ENCODE measurements at places on chromosomes 3 and 15. TPM values are rescaled to one million over a fixed set of nuclear protein-coding genes. Genes with fewer than 3 reads are reported as not detected.

The GUCA1C gene
- polyA plus RNA-seq: 0.27 TPM

- DNase-seq: no peak
Measured at GRCh38 chr3:77303955-77304699, 264.2 kb downstream of the ROBO2 start.

- DNase-seq: no peak
Measured at GRCh38 chr15:67715170-67715569, 110.1 kb upstream of the SKOR1 start.

GRCh38 chr15:100601163-100601562, 821 bp downstream of the LINS1 start:
- no peak for DNase-seq

- no peak for DNase-seq
Measured at GRCh38 chr3:111989061-111989678, 9.6 kb upstream of the TAGLN3 start.

GRCh38 chr3:182121401-182121800, 409.7 kb downstream of the SOX2 start:
- no peak for DNase-seq

- DNase-seq: no peak
Measured at GRCh38 chr3:194686414-194686815, 732 bp downstream of the FAM43A start.

DNA sequence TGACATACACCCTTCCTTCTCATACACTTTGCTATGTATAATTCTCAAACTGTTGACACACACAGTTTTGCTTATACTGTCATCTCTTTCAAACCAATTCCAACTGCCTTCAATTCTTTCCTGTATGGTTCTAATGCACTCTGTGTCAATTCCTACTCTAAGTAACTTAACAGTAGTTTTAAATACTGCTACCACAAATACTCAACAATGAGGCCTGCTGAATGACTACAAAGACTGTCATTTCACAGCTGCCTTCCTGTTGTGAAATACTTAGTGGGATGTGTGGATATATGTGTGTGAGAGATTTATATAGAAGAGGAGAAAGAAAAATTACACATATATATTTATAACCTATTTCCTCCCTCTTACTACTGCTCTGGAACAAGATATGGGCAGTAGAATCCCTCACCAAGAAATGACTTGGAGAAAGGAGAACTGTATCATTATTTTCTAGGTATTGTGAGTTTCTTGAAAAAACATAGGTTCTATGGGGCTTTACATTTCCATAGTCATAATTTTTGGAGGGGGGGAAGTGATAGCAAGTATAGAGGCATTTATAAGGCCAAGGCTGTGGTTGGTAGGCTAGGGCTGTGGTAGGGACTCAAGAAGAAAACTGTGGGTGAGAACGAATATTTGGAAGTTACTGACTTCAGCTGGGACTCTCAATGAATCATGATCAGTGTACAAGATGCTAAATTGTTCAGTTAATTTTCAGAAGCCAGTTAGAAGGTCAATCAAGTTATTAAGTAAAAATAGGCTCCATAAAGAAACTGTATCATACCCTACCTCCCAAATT, 88.7 kb downstream of the ANKRD28 start:
- DNase-seq: no peak

- DNase-seq: no peak
Measured at GRCh38 chr3:190338717-190339116, 16.5 kb upstream of the CLDN1 start.

DNA sequence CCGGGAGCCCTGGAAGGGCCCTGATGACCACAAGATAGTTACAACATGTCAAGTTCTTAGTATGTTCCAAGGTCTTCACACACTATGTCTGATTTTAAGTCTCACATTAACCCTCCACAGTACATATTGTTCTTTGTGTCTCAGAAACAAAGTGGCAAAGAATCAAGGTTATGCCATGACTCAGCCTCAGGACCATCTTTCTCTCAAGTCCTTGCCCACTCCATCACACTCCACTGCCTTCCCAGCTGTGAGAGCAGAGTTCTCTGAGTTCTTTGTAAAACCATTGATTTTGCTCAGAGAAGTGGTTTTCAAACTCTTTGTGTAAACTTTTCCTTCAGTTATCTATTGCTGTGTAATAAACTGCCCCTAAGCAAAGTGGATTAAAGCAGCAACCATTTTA, 67.9 kb upstream of the C3orf80 start:
- DNase-seq: no peak

All from left renal pelvis (tissue), 4 donors.